ENCODE measurements at places on chromosomes 7 and 10. TPM values are rescaled to one million over a fixed set of nuclear protein-coding genes. Genes with fewer than 3 reads are reported as not detected.

DNA sequence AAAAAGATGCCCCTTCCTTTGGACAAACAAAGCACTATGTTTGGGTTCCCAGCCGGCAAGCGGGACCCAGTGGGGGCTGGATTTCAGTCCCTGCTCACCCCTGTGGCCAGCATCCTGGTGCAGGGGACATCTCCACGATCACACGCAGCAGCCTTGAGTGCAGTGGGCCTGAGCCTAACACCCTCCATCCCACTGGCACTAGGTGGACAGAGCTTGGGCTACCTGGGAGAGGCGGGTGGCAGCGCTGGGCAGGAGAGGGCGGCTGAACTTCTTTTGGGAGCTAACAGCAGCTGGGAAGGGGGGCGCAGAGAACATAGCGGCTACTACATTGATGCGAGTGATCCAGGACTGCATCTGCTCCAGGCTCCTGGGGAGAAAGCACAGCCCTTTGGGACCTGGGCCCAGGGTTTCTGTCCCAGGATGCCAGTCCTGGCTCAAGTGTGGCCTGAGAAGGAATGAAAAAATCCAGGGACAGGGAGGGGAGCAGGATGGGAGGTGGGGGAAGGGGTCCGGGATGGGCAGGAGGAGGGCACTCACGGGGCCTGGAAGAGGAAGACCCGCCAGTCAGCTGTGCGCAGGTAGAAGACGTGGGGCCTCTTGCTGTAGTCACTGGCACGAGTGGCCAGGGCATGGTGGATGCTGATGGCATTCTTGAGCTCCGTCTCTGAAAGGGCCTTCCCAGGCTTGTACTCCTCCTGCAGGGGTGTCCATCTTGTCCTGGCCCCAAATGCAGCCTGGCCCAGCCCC, 9.0 kb downstream of the NFKB2 start:
- peaks cover 12% of the 10 kb centered on the region for H3K4me1 ChIP-seq
- peaks cover 5% of the 10 kb centered on the region for H3K27me3 ChIP-seq
- H3K4me3 ChIP-seq: no peak overlapping the region
- no peak for DNase-seq
- no peaks in the 10 kb centered on the region for H3K36me3 ChIP-seq
- H3K27ac ChIP-seq: no peak overlapping the region

- H3K4me1 ChIP-seq: peaks cover 8% of the 10 kb centered on the region
- H3K4me3 ChIP-seq: no peak overlapping the region
- no peaks in the 10 kb centered on the region for H3K36me3 ChIP-seq
- DNase-seq: no peak
These were observed 9.7 kb upstream of the OIT3 start for GRCh38 chr10:72883861-72884260.

DNA sequence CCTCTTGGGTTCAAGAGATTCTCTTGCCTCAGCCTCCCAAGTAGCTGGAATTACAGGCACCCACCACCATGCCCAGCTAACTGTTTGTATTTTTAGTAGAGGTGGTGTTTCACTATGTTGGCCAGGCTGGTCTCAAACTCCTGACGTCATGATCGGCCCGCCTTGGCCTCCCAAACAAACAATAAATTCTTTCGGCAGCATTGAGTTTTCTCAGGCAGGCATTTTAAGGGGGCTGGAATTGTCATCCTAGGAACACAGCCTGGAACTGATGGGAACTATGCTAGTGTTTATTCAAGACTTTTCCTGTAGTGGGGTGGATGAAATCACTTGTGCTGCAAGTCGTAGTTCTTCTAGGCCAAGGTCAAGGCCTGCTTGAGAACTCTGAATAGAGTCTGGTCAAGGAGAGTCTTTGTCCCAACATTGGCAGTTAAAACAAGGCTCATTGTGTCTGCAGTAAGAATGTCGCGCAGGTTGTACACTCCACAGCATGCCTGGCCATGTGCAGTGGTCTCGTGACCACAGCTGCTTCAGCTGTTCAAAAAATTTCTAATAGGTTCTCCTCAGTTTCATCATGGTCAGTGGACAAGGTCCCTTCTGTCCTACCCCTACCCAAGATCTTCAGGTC, 92.8 kb downstream of the HECW1 start:
- peaks cover 6% of the 10 kb centered on the region for H3K4me1 ChIP-seq
- peaks cover 5% of the 10 kb centered on the region for H3K36me3 ChIP-seq
- peaks cover 5% of the 10 kb centered on the region for H3K27me3 ChIP-seq

GRCh38 chr7:128374041-128374440, 12.6 kb upstream of the PRRT4 start:
- no peak overlapping the region for H3K27ac ChIP-seq
- no peak overlapping the region for H3K4me3 ChIP-seq
- H3K27me3 ChIP-seq: peaks cover 3% of the 10 kb centered on the region
- peaks cover 4% of the 10 kb centered on the region for H3K36me3 ChIP-seq
- DNase-seq: no peak
- no peaks in the 10 kb centered on the region for H3K4me1 ChIP-seq

The CEP55 gene
- 6.0 TPM for total RNA-seq

The DRGX gene
- total RNA-seq: 65.2 TPM
